ENCODE measurements at places on chromosomes 3 and 15.

DNA sequence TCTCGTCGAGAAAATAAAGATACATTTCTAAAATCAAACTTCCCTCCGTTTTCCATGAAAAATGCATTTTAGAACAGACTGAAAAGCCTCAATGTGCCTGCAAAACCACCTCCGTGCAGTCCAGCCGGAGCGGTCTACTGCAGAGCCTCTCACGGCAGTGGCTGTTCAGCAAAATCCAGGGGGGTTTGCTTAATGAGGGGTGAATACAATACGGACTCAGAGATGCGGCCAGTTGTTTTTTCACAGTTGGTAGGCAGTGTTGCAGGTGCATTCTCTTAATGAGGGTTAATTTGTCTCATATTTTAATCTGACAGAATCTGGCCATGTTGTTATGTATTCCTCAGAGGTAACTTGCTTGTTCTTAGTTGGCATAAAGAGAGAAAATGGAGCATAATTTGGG lies 223.0 kb downstream of the EBLN2 start:
- DNase-seq = no peak

- DNase-seq = no peak
Observed at GRCh38 chr3:157027861-157028745, 131.8 kb downstream of the CCNL1 start.

DNA sequence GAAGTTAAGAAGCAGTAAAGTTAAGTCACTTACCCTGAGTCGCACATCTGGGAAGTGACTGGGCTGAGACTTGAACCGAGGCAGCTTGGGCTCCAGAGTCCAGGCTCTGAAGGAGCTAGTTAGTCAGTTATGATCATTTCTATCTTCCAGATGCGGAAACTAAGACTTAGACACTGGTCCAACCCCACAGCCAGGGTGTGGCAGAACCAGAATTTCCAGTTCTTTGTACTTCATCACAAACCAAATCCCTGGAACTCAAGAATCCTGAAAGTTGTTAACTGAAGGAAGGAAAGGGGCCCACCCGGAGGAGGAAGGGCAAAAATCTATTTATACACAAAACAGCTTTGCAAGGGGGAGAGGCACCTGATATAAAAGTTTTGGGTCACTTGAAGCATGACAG lies 389.9 kb downstream of the SHQ1 start:
- no peak for DNase-seq

GRCh38 chr3:139326707-139327106 lies 17.1 kb upstream of the MRPS22 start:
- DNase-seq = no peak

DNA sequence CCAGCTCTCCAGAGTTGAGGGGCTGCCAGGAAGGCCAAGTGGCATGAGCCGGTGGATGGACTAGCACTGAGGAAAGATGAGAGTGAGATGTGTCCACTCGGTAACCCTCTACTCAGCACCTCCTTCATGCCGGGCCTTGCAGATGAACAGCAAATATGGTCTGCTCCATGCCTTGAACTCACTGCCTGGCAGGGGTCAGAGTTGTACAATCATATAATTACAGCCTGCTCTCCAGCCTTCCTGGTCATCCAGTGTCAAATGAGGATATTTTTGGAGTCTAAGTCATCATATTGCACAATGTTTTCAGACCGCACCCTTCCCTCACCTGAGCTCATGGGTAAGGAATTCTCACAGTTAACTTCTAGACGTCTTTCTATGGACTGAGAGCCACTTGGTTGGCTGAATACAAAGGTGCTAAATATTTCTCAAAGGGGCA lies 4.9 kb downstream of the MGLL start:
- no peak for DNase-seq

DNA sequence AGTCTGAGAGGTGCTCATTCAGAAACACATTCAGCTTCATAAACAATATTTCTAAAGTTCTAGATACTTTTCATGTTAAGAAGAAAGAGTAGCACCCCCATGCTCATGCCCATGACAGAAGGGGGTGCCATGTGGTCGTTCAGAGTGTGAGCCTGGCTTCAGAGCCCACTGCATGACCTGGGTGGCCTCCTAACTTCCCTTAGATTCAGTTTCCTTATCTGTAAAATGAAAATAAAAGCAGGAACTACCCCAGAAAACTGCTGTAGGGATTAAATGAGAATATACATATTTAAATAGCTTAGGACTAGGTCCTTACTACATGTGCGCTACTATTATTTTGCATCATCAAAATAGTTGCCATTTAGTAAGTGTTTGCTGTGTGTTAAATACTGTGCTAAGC lies 69.2 kb downstream of the ABHD5 start:
- DNase-seq = no peak

GRCh38 chr3:146163584-146163983 lies 2.6 kb upstream of the PLOD2 start:
- DNase-seq = no peak

GRCh38 chr3:66101901-66102300 lies 63.2 kb upstream of the MAGI1 start:
- DNase-seq = no peak

GRCh38 chr3:71355862-71356261 lies 227.7 kb downstream of the FOXP1 start:
- no peak for DNase-seq

DNA sequence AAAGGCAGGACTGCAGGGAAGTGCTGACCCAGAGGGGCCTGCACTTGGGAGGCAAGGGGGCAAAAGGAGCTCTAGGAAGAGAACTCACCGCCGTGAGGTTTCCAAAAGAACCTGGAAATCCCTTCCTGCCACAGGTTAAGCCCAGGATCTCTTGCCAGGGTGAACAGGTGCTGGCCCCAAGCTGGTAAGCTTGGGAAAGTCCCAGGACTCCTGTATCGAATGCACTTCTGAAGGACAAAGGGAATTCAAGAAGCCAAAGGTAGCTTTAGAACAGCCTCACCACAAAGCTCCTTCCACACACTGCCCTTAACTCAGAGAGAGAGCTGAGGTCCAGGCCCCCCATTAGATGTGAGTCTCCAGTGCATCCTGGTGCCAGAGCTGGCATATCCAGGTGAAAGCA lies 11.9 kb upstream of the SKIC8 start:
- no peak for DNase-seq

- DNase-seq = no peak
Observed at GRCh38 chr3:134427400-134428111, 53.3 kb upstream of the AMOTL2 start.

DNA sequence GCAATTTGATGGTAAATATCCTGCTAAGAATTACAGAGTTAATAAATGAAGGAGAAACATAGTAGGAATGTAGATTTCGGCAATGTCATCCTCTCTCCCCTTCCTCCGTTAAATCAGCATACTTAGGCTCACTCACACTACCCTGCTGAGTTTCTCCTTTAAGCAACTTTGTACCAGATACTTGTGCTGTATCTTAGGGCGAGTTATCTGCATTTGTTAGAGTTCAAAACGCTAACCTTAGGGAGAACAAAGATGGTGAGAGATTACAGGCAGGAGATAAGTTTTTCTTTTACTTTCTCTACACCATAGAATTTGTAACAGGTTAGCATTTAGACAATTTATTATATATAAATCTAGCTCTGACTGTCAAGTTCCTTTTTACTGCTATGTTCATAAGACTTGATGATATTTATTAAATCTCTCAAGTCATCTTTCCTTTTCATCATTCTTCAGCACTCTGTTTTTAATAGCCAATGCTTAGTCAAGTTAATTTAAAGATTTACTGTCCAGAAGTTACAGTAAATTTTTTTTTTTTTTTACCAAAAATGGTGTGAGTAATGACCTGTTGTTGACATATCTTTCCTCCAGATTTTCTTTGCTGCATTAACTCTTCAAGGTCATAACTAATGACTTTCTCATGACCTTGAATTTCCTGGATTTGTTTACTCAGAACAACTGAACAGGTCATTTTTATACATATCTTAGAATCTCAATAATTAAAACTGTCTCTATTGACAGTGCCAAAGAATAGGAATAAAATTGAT lies 22.2 kb downstream of the SUCNR1 start:
- no peak for DNase-seq

DNA sequence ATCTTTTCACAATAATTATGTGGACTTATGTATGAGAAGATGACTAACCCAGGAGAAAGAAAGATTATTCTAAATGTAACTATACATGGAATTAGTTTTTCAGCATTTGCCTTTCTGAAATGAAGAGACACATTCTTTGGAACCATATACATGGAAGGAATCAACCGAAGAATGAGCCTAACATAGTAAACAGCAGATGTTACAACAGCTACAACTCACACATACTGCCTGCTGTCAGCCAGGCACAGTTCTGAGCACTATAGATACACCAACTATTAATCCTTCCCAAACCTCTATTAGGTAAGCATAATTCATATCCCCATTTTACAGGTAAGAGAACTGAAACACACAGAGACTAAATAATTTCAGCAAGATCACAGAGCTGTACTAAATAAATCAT lies 840.0 kb downstream of the ROBO1 start:
- no peak for DNase-seq

GRCh38 chr15:68434021-68434420 lies 2.1 kb upstream of the ITGA11 start:
- no peak for DNase-seq

GRCh38 chr15:39584662-39585388 lies 3.9 kb downstream of the THBS1 start:
- no peak for DNase-seq

- DNase-seq = no peak
Observed at GRCh38 chr15:58705105-58705504, 44.4 kb downstream of the ADAM10 start.

DNA sequence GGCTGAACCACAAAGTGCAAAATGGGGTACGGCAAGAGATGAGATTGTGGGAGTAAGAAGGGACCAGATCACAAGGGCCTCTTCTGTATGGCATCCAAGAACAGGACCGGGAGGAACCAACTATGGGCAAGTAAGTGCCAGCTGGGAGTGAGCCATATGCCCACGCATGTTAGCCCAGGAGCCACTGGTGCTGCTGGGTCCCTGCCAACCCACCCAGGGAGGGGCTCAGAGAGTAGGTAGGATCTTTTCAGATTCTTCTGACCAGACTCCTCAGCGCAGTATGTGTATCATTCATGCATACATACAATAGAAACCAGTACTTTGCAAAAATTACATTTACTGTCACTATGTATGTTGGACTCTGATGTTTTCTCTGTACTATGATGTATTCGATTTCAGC lies 54.0 kb downstream of the RAB11A start:
- DNase-seq = no peak

DNA sequence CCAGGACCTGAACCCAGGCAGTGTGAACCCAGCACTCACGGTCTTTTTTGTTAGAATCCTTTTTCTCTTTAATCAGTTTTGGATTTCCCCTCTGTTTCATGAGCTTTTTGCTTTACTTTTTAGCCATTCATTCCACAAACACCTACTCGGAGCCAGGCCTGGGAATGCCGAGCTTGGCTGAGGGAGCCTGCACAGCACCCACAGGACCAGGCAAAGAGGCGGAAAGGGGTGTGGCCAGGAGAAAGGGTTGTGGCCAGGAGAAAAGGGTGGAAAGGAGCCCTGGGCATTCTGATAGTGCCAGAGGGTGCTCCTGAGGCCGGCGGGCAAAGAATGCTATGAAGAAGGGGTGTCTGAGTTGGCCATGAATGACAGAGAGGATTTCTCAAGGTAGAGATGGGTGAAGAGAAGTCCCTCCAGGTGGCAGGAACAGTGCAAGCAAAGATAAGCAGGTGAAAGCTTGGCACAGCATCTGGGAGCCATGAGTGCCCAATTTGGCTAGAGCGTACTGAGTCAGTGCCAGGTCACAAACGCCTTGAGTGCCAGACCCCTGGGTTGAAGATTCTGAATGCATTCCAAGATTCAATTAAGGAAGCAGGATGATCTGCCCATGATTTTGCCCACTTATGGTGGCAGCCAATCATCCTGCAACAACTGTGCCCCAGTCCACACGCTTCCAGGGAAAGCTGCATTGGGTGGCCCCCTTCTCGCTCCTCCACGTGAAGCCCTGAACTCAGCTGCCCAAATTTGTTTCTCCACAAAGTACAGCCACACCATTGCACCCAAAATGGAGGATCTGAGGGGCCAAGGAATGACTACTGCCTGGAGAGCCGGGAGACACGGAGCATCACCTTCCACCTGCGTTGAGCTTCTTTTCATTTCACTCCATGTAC lies 157.2 kb downstream of the XXYLT1 start:
- DNase-seq = no peak

DNA sequence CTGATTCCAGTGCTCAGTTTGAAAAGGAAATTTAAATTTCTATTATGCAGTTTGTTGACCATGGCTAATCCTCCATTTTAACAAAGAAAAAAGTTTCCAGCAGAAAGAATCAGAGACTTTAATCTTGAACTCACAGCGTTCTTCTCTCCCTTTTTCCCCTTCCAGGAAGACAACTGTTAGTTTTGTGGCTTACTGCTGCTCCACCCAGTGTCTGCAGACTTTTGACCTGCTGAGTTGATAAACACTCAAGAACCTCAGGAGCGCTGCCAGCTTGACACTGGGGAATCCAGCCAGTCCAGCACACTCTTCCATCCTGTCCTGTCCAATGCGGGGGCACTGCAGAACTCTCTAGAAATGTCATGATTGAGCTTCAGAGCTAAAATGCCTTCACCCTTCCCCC lies 134.6 kb downstream of the LRRC28 start:
- no peak for DNase-seq

DNA sequence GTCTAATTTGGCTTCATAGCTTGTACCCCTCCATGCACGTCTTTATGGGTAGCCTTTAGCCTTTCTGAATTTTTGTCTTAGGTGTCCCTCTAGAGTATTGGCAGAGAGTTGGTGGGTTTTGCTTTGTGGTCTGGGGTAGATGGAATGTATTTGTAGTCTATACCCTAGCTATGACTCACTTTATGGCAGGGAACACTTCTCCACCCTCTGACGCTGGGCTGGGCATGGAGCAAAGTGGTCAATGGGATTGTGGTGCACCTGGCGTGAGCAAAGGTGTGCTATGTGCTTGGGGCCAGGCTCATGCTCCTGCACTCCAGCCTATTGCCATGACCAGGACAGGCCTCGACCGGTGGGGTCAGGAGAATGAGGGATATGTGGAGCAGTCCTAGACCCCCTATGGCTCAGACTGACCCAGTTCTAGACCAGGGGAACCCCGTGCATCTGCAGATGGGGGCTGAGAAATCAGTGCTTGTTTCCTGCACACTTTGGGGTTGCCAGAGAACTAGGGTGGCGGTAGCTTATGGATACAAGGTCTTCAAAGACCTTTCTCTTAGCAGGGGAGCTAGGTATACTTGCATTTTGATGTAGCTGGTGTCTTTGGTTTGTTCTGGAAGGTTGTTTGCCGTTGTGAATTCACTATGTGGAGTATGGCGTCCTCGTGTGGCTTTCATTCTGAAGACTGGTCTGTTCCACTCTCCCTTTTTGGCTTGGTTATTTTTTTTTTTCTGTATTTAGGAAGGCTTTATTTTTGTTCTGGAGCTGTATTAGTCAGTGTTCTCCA lies 49.4 kb upstream of the RPL32 start:
- no peak for DNase-seq

DNA sequence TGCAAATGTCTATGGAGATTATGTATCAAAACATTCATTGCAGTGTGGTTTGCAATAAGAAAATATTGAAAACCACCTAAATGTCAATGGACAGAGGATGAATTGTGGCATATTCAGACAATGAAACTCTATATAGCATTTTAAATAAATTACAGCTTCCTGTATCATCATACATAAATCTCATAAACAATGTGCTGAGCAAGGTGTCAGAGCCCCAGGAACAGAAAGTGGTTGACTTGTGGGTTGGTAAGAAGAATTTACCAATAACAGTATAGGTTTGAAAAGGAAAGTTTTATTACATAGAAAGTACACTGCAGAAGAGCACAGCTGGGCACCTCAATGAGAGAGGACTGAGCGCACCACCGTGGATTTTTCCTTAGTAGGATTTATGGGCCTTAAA lies 75.2 kb downstream of the ZMAT3 start:
- no peak for DNase-seq
